ENCODE measurements at places on chromosomes 12 and 14.

DNA sequence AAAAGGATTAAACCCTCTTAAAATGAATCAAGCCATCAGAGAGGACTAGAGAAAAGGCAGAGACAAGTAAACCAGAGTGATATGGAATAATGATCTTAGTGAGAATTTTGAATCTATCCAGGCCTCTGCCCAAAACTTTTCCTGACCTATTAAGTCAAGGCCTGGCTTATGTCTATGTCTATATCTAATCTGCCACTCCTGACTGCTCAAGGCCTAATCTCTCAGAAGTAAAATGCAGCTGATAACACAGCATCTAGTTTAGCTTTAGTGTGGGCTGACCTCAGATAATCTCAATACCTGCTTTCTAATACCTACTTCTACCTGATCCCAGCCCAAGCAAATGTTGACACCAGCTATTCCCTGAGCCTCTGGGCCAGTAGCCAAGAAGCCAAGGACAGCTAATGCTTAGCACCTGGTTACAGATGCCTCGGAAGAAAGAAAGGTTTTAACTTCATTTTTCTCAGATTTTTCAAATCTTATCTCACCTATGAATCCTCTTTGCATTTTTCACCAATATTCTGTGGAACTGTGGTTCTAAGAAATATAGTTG is 1472.5 kb upstream of the SEL1L start:
- DNase-seq = no peak

DNA sequence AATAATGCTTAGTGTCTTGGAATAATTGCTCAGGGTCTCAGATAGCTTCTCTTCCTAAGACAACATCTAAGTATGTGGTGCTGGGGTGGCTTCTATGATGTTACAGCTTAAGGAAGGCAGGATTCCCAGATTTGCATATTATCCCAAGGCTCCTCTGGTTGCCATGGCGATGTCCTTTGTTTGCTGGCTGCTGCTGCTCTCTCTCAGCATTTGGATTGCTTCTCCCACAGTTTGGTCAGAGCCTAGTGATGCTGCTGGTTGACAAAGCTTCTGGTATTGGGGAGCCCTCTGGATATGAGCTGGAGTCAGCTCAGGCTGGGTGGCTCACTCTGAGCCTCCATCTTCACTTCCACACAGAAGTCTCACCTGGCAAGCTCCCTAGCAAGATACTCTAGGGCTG is 56.4 kb upstream of the FBXO33 start:
- DNase-seq = no peak

- DNase-seq = no peak
Measured at GRCh38 chr12:43348221-43348620, 203.8 kb downstream of the ADAMTS20 start.

DNA sequence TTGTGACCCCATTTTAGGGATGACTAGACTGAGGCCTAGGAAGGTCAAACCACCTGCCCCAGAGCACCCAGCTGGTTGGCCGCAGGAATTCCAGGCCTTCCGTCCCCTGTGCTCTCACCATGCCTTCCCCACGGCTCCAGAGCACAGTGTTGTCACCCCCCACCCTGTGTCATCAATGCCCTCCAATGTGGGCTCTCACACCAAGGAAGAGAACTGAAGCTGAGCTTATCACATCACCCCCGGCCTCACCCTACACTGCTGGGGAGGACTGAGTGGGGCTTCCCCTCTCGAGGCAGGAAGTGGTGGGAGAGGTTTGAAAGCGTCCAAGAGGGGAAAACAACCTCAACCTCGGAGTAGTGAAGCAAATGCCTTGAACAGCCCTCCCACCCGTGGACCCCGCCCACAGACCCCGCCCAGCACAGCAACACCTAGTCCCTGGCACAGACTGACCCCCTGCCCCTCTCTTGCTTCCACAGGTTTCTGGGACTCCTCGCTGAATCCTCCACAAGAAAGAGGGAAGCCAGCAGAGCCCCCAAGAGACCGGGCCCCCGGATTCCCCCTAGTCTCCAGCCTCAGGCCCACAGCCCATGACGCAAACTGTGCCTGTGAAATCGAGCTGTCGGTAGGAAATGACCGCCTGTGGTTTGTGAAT is 97.2 kb downstream of the LGMN start:
- DNase-seq = peak; percentile 77

DNA sequence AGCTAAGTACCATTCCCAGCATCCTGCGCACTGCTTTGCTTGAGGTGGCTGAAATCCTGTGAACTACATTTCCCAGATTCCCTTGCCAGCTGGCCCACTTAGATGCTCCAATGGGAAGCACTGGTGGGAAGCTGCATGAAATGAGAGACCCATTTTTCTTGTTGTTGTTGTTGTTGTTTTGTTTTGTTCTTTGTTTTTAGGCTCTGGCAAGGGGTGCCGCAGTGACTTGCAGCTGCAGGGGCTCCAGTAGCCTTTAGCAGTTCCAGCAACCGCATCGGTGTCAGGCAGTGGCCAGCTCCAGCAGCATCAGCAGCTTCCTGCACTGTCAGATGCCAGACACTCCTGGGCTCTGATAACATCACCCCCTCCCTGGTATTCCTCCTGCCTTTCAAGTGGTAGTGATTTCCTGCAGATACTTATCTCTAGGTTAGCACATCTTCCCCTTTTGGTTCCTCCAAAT is 8.8 kb upstream of the EGLN3 start:
- no peak for DNase-seq

- no peak for DNase-seq
Measured at GRCh38 chr12:132804426-132804861, 24.2 kb downstream of the GOLGA3 start.

- no peak for DNase-seq
Measured at GRCh38 chr12:104933778-104934177, 24.3 kb downstream of the SLC41A2 start.

- no peak for DNase-seq
Measured at GRCh38 chr14:103007555-103007954, 49.8 kb downstream of the CDC42BPB start.

DNA sequence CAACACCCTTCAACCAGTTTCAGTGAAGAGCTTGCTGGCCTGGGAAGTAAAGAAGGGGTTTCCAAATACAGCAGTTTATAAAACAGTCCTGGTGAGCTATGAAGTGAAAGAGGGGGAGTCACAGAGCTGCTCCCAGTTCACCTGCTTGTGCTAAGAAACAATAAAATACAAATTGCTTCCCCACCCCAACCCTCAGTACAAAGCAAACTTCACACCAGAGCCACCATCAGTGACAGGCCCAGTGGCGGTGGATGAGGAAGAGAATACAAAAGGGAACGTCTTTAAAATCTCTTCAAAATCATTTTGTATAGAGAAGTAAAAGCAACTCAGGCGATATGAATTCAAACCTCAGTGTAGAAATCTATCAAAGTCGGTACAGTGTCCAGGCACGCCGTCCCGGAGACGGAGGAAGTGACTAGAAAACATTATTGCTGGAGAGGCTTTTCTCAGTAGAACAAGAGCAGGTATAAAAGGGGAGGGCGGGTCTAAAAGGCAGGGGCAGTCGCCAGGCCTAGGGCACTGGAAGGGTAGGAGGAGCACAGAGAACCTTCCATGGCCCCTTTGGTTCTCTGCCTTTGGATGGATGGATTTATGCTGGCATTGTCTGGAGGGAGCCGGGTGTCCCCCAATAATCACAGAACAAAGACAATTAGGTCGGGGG is 10.5 kb upstream of the RPLP0 start:
- DNase-seq = no peak

DNA sequence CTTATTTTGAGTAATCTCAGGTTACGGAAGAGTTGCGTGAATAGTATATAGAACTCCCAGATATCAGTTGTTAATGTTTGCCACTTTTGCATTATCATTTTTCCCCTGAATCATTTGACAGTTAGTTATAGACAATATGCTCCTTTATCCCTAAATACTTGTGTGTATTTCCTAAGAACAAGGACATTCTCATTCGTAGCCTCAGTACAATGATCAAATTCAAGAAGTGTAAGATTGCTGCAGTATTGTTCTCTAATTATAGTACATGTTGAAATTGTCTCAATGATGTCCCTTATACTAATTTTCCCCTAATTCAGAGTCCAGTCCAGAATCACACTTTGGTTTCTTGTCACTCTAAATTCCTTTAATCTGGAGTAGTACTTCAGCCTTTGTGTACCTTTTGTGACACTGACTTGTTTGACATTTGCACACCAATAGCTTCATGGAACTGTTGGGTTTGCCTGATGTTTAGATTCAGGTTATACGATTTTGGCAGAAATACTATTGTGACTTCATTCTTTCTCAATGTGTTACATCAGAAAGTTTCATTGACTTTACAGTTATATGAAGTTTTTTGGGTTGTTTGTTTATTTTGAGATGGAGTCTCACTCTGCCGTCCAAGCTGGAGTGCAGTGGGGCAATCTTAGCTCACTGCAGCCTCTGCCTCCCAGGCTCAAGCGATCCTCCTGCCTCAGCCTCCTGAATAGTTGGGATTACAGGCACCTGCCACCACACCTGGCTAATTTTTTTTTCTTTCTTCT is 13.1 kb downstream of the DYNC1H1 start:
- DNase-seq = peak; percentile 1

- no peak for DNase-seq
Measured at GRCh38 chr12:28550757-28551704, 360.8 kb downstream of the CCDC91 start.

GRCh38 chr14:30330445-30330844 is 228.5 kb upstream of the G2E3 start:
- no peak for DNase-seq

GRCh38 chr14:64691376-64691775 is 12.8 kb upstream of the PLEKHG3 start:
- DNase-seq = no peak

DNA sequence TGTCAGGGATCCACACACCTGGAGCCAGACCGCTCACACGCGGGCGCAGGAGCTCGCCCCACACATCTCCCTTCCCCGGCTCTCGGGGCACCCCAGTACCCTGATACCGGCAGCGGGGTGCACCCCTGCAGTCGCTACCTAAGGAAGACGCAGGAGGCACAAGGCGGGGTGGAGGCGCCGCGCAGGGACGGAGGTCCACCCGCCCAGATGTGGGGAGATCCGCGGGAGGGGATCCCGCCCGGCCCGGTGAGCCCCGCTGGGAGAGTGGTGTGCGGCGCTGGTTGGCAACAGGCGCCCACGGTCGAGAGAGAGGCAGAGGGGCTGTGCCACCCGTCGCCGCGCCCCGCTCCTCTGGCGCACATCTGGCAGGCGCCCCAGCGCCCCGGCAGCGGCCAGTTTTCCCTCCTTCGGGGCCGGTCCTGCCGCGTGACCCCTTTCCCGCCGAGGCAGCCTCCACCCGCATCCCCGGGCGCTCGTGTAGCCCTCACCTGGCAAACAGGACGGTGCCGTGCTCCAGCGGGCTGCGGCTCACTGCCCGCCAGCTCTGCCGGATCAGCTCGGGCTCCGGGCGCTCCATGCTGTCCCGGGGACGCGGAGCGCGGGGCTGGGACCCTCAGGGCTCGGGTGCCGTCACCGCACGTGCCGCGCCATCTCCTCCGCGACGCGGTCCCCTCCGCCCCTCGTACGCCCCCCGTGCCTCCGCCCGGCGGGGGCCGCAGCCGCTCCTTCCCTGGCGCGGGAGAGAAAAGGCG is 469 bp downstream of the NGB start:
- no peak for DNase-seq

- DNase-seq = no peak
Measured at GRCh38 chr14:71050227-71050823, 143.1 kb downstream of the PCNX1 start.

DNA sequence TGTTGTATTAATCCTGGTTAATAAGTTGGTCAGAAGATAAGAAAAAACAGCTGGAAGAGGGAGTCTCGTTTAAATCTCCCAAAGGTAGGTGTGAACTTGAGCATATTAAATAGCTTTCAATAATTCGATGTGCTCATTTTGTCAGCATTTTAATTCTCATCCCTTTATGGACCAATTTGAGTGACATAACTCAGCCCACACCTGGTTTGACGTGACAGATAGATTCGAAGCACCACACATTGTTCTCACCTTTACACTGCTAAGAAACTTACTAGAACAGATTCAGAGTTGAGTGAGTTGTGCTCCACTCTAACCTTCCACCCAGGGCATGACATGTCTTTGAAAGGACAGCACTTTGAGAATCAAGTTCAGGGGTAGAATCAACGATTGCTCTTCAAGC is 161.4 kb upstream of the GZMB start:
- DNase-seq = no peak

- peak; percentile 28 for DNase-seq
Measured at GRCh38 chr12:52636189-52636588, 15.8 kb downstream of the KRT2 start.

DNA sequence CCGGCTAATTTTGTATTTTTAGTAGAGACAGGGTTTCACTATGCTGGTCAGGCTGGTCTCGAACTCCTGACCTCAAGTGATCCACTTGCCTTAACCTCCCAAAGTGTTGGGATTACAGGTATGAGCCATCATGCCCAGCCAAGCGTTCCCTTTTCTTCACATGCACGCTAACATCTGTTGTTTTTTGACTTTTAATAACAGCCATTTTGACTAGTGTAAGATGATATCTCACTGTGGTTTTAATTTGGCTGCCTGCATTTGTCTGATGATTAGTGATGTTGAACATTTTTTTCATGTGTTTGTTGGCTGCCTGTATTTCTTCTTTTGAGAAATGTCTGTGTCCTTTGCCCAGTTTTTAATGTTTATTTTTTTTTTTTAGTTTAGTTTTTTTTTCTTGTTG is 10.2 kb upstream of the YARS2 start:
- DNase-seq = no peak

GRCh38 chr14:56963381-56963780 is 153.1 kb upstream of the OTX2 start:
- no peak for DNase-seq
